Fibroblast of skin of left biceps (primary cell): ENCODE measurements at places on chromosomes 12 and 14.

DNA sequence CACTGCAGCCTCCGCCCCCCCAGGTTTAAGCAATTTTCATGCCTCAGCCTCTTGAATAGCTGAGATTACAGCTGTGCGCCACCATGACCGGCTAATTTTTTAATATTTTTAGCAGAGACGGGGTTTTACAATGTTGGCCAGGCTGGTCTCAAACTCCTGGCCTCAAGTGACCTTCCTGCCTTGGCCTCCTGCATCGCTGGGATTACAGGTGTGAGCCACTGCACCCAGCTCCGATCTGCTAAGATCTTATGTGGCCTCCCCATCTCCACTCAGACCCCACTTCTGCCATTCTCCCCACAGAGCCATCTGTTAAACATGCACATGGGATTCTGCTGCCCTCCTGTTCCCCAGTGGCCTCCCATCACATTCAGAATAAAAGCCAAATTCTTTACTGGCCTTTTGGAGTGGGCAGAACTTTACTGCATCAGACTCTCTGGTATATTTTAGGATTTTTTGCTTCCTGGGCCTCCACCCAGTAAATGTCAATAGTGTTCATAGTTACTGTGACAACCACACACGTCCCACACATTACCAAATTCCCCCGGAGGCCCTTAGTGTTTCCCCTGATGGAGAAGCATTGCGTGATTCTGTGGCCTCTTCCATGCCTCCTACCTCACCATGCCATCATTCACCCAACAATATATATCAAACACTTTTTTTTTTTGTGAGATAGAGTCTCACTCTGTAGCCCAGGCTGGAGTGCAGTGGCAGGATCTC lies 96.3 kb downstream of the PTPN11 start:
- DNase-seq: no peak

DNA sequence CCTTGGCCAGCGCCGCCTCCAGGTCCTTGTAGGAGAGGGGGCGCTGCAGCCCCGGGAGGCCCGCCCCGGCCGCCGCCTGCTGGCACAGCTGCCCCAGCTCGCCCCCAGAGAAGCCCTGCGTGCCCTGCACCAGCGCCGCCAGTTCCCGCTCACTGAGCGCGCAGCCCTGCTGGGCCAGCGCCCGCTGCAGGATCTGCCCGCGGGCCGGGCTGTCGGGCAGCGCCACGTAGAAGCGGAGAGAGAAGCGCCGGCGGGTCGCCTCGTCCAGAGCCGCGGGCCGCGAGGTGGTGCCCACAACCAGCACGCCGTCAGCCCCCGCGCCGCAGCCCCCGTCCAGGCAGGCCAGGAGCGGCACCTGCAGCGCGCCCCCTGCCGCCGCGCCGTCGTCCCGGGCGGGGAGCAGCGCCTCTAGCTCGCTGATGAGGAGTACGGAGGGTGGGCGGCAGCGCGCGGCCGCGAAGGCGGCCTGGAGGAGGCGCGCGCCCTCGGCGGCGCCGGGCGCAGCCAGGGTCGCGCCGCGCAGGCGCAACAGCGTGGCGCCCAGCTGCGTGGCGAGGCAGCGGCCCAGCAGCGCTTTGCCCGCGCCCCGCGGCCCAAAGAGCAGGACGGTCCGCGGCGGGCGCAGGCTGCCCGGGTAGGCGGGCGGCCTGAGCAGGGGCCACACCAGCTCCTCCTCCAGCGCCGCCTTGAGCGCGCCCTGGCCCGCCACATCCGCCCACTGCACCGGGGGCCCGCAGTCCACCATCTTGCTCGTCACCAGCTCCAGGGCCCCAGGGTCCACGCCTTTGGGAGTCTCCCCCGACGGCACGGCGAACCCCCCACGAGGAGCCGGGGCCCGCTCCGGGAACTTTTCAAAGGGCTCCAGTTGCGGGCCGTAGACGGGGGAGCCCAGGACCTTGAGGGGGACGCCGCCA lies 27.7 kb downstream of the FIGNL2 start:
- peak; percentile 31 for DNase-seq

DNA sequence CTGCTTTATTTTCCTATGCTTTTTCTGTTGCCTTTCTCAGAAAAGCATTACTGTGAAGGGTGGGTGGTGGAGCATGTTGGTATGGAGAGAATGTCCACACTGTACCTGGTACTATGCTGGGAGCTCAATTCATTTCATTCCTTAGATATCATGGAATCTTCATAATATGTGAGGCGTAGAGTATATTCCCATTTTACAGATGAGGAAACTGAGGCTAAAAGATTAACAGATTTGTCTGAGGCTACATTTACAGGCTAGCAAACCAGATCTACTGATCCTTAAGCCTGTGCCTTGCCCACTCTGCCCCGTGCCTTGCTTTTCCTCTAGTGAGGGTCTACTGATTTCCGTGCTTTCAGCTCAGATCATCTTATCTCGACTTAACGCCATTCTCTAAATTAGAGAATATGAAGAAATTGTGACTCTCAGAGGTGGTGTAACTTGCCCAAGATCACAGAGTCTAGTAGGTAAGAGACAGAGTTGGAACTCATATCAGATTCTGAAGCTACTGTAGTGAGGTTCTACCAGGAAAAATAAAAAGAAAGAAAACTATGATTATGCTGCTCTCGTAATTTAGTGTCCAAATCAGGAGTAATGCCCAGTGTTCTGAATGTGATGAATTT lies 5.5 kb downstream of the GLRX5 start:
- DNase-seq: no peak

DNA sequence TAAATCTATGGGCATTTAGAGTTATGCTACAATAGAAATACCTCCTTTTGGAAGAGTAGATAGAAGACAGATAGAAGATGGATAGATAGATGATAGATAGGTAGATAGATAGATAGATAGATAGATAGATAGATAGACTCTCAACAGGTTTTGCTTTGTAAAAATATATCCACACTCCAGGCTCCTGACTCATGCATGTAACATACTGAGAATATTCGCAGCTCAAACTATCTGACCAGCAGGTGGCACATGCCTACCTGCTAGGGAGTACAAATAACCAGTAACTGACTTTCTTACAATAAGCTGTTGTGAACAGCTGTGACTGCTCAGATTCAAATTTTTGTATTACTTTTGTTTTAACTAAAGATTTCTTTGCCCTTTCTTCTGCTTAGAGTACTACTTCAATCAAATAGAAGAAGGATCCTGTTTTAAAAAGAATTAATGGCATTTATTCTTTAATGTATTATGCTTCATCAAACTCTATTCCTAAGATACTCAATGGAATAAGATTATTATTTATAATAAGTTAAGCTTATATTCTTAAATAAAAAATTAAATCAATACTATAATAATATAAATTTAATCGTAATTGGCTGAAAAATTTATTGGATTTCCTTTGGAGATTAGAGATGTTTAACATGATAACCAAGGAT lies 15.8 kb upstream of the CPNE8 start:
- DNase-seq: no peak

GRCh38 chr12:54631551-54631950 lies 3.1 kb downstream of the LACRT start:
- DNase-seq: no peak

GRCh38 chr14:104732355-104732804 lies 8.4 kb downstream of the ADSS1 start:
- no peak for DNase-seq

- DNase-seq: no peak
These were observed 3.3 kb upstream of the RPLP0 start for GRCh38 chr12:120204171-120204570.
